ENCODE measurements at places on chromosomes 16 and 17. TPM values are rescaled to one million over a fixed set of nuclear protein-coding genes. Genes with fewer than 3 reads are reported as not detected.

Gene NOTUM
- 0.50 TPM for total RNA-seq

Gene MMP15
- 8.0 TPM for total RNA-seq

Gene AMFR
- total RNA-seq, result 261 TPM

Gene FN3K
- 16.9 TPM for total RNA-seq

Gene BAIAP2
- 125 TPM for total RNA-seq

Gene ELMO3
- total RNA-seq, result 24.8 TPM

Data from prostate gland (tissue), 2 donors.